NCI-H1694 (cell line): ENCODE measurements at places on chromosomes 2 and 18.

- no peak for DNase-seq
Observed at GRCh38 chr18:40685219-40685618, 1269.8 kb upstream of the PIK3C3 start.

GRCh38 chr2:196459539-196459938 is 180.0 kb upstream of the CCDC150 start:
- no peak for DNase-seq

DNA sequence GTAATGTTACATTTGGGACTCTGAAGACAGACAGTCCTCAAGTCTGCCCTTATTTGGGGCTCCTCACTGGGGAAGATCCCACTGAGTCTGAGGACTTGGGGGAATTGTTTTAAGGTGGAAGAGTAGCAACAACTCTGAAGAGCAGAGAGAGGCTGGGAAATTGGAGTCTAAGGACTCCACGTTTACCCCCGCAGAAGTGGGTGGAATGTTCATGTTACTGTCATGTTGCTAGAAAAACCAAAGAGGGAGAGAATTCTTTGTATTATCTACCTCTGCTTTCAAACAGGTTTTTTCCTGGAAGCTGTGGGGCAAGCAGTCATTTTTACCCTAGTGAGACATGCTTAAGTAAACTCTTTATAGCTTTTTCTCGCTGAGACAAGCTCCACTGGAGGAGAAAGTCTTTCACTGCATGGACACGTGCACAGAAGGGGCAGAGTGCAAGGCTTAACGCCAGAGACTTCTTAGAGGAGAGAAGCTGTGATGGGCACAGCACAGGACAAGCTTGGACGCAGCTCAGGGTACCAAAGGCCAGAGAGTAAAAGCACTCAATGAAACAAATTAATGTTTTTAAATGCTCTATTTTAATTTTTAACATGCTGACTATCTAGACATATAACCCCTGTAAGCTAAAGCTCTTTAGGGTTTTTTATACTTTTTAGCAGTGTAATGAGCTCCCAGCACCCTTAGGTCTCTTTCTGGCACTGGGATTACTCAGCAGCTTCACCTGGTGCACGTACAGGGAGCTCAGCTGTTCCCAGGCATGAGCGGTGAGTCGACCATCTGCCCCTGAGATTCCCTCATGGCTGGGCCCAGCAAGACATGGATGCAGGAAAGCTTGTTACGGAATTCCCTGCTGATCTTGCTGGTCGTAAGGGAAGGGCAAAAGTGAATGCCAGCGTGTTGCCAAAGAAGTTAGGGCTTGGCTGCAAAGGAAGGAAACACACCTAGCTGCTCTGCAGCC is 54.5 kb upstream of the BIN1 start:
- no peak for DNase-seq

DNA sequence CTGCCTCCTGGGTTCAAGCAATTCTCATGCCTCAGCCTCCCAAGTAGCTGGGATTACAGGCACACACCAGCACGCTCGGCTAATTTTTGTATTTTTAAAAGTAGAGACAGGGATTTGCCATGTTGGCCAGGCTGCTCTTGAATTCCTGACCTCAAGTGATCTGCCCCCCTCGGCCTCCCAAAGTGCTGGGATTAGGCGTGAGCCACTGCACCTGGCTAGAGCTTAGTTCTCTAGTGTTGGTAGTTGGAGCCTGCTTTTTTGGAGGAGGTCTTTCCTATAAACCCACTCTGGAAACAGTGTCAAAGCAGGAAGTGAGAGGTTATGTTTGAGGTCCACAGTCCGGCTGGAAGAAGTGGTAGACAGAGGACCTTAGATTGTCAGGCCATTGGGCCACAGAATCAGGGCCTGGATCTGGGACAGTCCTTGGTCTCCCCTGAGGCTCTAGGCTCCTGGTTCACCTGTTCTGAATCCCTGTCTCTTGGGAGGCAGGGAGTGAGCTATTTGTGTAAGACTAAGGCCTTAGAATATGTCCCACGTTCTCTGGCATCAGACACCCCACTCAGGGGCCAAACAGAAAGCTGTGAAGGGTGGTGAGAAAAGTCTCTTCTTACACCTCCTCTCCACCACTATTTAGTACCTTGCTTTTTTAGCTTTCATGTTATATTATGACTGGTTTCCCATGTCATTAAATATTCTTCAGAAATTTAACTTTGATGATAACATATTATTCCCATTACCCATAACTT is 34.5 kb downstream of the PCBP1 start:
- no peak for DNase-seq

DNA sequence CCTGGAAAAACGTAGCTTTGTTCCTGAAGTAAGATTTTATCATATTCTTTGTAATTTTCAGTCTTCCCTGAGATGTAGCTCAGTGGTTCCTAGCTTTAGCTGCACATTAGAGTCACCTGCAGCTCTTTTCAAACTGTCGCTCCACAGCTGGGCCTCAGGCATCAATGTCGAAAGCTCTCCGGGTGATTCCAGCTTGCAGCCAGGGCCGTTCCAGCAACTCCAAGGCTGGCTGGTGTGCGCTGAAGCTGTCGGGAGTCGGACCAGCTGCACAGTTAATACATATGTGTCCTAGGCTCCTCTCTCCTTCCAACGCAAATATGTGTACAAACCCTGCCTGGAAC is 609 bp upstream of the ZNF2 start:
- DNase-seq: no peak

DNA sequence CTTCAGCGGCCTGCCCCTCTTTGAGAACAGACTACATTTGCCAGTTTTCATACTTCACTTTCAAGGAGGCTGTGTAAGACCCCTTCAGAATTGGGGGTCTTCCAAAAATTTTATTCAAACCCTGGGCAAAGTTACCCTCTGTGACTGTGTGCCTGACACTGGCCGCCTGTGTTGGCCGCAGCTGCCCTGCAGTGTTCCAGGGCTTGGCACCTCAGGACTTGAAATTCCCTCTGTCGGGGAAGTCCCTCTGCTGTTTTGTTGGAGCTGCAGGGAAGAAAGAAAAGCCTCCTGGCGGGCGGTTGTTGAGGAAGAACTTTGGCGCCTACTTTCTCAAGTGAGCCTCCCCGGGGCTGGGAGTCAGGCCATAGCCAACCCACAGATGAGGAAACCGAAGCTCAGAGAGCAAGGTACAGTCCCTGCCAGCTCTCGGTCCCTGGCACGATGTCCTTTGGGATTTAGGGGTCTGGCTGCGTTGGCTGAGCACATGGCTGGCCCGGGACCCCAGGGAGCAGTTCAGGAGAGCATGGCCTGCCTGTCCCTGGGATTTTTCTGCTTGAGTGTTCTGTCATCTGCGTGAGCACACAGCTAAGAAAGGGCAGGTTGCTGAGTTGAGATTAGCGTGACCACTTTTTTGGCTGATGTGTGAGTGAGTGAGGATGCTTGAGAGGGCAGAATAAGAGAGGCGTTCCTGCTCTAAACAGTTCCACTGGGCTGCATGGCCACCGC is 17.9 kb upstream of the ASB1 start:
- DNase-seq: no peak

GRCh38 chr2:26989156-26989555 is 18.7 kb downstream of the MAPRE3 start:
- DNase-seq: no peak

GRCh38 chr18:23573626-23574431 is 12.5 kb downstream of the NPC1 start:
- DNase-seq: no peak

GRCh38 chr2:240217431-240218301 is 77.2 kb upstream of the OTOS start:
- DNase-seq: no peak
